ENCODE measurements at places on chromosomes 7 and 10.
A peak's percentile ranks its signal among the peaks of the same experiment; 100 is the strongest.

GRCh38 chr10:88232983-88233543 is 350.1 kb downstream of the RNLS start:
- DNase-seq = no peak

GRCh38 chr10:119235356-119235755 is 28.0 kb downstream of the GRK5 start:
- no peak for DNase-seq

- DNase-seq = no peak
These were observed 392.5 kb downstream of the NRG3 start for GRCh38 chr10:82267465-82267864.

- no peak for DNase-seq
These were observed 595.9 kb downstream of the KCNMA1 start for GRCh38 chr10:77041636-77042258.

DNA sequence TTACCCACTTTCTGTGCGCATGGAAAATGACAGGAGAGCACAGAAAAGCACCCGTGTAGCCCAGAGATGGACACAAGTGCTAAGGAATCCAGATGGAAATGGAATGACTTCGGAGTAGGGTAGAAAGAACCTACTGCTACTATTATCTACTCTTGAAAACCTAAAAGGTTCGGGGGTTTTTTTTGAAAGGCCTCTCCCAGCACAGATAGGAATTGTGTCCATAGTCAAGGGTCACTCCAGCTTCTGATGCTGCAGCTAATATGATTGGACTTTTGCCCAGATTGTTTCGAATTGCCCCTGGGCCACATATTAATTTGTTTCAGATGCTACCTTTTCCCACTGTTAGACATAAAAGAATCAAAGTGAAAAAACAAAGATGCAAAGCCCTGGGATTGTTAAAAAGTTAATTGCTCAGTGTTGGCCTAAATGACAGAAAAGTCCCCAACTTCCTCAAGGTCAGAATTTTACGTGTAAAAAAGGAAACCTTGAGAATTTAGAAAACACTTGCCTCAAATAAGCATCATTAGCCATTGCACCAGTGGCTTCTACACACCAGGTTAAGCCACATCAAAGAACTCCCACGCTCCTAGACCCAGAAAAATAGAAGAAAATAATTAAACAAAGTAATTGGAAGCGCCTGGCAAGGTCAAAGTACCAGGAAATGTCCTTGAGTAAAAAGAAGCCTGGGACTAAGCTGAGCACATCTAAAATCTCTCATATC is 40.8 kb upstream of the INSIG1 start:
- DNase-seq = no peak

GRCh38 chr10:24207781-24208611 is 942 bp upstream of the KIAA1217 start:
- DNase-seq = no peak

GRCh38 chr10:126212738-126213137 is 175.5 kb downstream of the ADAM12 start:
- no peak for DNase-seq

GRCh38 chr7:88759230-88760135 is at the start of gene ZNF804B:
TSS of gene ZNF804B (plus strand) at chr7:88759700. CDS start at chr7:88759977, 277 bp downstream.
- peak; percentile 3 for DNase-seq

- DNase-seq = no peak
These were observed 29.7 kb upstream of the ZNRF2 start for GRCh38 chr7:30254717-30255063.
